ENCODE measurements at places on chromosomes 2 and 18.

GRCh38 chr2:30022444-30023071 is 101.2 kb upstream of the ALK start:
- no peak for DNase-seq

DNA sequence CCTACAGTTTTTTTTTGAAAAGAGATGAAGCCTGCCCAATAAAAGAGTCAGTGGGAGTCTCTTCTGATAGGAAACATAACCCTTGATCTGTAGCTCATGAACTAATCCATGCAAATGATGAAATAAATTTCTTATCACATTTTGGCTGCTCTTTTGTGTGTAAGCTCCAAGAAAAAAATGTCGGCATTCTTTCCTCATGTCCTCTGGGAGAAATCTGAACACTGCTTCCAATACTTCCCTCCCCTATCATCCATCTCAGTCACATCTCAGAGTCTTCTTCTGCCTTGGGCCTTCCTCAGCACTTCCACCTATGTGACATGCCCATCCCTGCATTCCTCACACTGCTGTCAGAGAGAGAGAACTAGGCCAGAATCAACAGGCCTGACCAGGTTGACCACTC is 395.7 kb upstream of the ST6GAL2 start:
- no peak for DNase-seq

DNA sequence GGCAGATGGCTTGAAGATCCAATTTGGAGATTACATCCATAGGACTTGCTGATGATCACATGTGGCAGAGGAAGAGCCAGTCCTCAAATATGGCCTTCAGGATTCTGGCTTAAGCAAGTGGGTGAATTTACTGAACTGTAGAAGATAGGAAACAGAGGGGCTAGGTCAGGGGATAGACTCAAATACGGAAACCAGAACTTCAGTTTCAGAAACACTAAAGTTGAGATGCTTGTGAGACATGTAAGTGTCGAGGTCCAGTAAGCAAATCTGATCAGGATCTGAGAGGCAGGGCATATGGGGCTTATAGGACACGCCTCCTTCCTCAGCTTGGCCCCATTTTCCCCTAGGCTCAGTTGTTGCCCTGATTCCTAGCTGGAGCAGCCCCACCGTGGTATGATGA is 107.7 kb downstream of the LBH start:
- no peak for DNase-seq

GRCh38 chr2:46230115-46230571 is 67.1 kb upstream of the EPAS1 start:
- peak; percentile 36 for DNase-seq

GRCh38 chr2:240620149-240620731 is 5.0 kb upstream of the GPR35 start:
- DNase-seq: no peak
